Right lobe of liver (tissue), 6 donors: ENCODE measurements at places on chromosomes 11 and 22. TPM values are rescaled to one million over a fixed set of nuclear protein-coding genes. Genes with fewer than 3 reads are reported as not detected.

The SLC6A5 gene
- not detected for total RNA-seq

DNA sequence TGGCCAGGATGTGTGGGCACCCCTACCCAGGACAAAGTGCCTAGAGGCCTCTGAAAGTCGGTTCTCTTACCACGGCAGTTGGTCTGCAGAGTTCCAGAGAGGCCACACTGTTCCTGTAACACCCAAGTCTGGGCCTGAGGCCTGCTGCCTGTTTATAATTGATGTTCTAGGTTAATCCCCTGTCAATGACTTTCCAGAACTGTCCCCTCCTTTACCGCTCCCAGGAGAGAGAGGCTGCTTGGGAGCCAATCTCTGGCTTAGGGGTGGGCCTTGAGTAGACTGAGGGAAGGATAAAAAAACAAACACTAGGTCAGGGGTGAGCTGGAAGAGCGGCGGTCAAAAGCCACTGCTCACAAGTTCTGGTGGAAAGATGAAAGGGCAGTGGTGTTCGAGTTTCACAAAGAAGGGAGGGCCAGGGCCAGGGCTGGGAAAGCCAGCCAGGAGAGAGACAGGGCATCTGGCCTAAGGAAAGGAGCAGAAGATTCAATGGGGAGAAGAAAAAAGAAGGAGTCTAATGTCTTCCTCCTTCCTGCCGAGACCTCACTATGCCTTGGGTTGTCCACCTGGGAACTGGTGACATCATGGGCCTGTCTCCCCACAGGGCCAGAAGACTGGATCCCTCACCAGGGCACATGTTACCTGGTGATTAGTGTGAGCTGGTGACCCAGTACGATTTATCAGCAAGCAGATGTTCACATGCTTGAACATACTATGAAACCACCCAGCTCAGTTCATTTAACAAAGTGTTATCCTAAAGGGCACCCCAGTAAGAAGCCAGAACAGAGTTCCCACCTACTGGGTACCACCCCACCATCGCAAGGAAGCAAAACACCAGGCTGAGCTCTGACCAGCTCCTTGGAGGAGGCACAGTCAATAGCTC, 50.2 kb downstream of the PC start:
- peak; percentile 74 for DNase-seq

The SLC22A8 gene
- total RNA-seq: not detected

DNA sequence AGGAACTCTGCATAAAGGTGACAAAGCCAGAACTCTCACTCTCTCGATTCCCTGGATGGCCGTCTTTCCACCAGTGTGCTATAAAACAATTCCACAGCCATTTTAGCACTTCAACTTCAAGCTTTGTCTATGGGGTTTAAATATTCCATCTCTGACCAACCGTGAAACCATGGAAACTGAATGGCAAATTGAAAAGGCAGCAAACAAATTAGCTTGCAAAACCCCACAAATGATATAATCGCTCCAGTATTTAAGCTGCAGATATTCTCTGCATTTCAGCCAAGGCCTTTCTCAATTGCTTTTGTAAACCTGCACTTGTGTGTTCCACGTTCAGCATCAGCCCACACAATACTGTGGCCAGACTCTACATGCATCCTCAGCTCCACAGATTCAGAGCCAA, 131.7 kb upstream of the ISX start:
- DNase-seq: no peak

The SLC22A25 gene
- 10.1 TPM for total RNA-seq

The OR52J3 gene
- total RNA-seq: not detected

DNA sequence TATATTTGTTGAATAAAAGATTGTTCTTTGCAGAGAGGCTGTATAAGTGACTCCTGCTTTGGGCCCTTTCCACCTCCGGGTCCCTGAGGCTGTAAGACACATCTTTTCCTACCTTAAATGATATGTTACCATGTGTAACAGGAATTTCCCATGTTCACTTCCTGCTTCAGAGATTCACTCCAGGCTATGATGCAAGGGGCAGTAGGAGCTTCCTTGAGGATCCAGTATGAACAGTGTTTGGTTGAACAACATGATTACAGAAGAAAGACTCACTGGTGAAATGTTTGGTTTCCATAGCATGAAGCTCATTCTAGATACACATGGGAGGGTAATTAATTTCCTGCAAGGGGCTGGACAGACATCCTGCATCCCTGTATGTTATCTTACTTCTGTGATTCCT, 25.6 kb upstream of the ZDHHC13 start:
- no peak for DNase-seq

DNA sequence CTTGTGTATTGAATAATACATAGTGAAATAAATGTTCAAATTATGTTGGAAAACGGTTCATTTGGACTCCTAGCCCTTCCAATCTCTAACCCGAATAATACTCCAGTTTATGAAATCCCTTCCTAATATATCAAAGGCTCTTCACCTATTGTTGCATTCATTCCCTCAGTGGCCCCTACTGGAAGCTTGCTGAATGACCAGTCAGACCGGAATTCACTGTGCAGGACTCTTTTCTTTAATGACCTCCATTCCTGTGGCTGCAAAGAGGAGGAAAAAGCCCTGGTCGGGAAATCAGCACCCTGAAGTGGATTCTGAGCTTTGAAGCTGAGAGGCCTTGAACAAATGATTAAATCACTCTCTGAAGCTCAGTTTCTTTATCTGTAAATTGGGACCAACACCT, 19.1 kb upstream of the RCN1 start:
- no peak for DNase-seq

DNA sequence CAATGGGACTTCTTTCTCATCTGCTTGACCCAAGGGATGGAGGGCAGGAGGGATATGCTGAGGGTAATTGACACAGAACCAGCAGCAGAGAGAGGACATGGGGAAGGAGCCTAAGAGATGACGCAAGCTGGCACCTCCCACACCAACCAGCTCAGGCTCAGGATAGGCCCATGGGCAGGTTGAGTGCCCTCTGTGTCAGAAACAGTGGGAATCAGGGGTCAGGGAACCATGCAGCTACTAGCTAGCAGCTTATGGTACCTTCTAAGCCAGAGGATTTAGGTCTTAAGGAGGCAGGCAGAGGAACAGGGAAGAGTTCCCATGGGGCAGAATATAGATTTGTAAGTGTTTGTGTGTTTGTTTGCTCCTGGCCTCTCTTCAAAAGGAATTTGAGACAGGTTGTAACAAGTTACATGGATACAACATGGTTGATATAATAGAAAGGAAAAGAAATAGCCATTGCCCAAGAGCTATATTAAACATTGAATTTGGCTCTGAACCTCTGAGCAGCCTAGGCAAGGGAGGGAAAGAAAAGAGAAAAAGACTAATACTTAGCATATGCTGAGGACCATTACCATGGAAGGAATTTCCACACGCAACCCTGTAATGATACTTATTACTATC, 39.9 kb upstream of the NAV2 start:
- no peak for DNase-seq

- DNase-seq: no peak
Observed at GRCh38 chr11:116649268-116649667, 123.5 kb downstream of the BUD13 start.

The RAG2 gene
- not detected for total RNA-seq

DNA sequence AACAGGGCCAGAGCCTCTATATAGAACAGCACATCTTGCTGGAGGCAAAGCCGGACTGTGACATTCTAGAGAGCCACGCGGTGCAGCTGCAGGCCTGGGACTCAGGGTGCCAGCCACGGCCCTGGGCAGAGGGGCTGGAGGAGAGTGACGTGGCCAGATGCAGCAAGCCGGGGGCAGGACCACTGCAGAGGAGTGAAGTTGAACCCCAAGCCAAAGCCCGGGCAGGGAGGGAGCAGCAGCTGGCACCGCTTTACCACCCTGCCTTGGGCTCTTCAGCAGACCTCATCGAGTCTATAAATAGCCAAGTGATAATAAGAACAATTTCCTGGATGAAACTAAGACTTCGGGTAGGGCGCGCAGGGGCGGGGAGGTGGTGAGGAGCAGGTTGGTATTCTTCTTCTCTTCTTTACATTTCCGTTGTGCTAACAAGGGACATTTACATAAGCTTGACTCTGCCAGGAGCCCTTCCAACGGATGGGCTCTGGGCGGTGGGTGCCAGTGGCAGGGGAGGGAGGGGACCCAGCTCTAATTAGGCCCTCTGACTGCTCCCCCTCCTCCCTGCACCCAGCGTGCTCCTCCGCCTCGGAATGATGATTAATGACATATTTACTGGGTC, 110.2 kb downstream of the ST3GAL4 start:
- no peak for DNase-seq

DNA sequence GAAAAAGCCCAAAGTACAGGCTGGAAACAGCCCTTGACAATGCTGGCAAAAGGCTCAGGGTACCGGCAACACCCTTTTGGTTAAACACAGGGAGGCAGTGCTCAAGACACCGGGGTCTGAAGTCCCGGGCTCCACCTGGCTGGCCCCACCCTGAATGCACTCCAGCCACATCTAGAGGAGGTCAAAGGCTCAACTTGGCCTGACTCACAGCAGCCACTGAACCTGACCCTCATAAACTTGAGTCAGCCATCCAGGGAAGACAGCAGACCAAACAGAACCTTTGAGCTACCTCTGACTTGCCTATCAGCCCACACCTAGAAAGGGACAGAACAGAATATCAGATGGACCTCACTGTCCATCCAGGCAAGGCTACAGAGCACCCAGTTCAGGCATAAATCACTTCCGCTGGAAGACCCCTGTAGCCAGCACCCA, 3.8 kb downstream of the CFL1 start:
- DNase-seq: no peak

The ALG8 gene
- 22.0 TPM for total RNA-seq

The RFPL1 gene
- 0.37 TPM for total RNA-seq

- no peak for DNase-seq
Observed at GRCh38 chr11:115721296-115721995, 217.2 kb upstream of the CADM1 start.

GRCh38 chr11:125451400-125452124, 44.5 kb downstream of the FEZ1 start:
- peak; percentile 52 for DNase-seq

DNA sequence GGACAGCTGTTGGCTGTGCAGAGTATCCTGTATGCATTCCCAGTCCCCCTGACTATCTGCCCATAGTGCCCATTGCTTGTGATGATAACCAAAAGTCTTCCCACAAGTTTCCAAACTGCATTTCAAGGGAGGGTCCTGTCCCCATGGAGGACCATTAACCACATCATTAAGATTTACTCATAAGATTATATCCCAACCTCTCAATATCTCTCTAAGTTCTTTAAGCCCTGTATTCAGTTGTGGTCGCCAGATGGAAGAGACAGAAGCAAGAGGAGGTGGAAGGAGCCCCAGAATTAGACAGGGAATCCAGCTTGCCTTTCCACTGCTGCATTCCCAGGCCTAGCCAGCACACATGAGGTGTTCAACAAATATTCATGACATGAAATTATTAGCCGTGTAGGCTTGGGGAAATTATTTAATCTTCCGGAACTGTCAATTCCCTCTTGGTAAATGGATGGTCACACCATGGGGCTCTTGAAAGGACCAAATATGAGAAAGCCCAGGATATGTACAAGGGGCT, 42.6 kb upstream of the TIMP3 start:
- DNase-seq: no peak

The CACNA1I gene
- not detected for total RNA-seq

DNA sequence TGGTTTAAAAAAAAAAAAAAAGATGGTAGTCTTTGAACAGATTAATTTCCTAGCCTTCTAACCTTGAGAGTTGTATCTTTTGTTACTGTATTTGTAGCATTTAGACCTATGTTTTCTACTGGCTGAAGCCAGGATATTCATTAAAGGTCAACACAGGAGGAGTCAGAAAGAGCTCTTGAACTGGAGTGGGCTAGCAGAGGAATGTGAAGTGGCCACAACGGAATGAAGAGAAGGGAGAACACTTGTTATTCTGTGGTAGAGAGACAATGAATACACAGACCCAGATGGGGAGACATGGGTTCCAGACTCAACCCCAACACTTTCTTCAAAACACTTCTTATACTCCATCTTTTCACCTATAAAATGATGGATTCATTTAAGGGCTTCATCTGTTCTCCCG, 88.1 kb downstream of the RELT start:
- no peak for DNase-seq

The NFAM1 gene
- total RNA-seq: 2.6 TPM

The CD3E gene
- 0.80 TPM for total RNA-seq

The MFRP gene
- total RNA-seq: not detected

GRCh38 chr22:50568626-50569025, 5.9 kb upstream of the SYCE3 start:
- peak; percentile 67 for DNase-seq

The LIF gene
- 1.4 TPM for total RNA-seq

The FUT4 gene
- total RNA-seq: 3.1 TPM

The CYTH4 gene
- total RNA-seq: 12.8 TPM

The P2RY2 gene
- 3.2 TPM for total RNA-seq

GRCh38 chr11:59076876-59077571, 9.1 kb upstream of the GLYATL1B start:
- no peak for DNase-seq

GRCh38 chr11:75450236-75450635, 17.2 kb upstream of the KLHL35 start:
- DNase-seq: no peak

DNA sequence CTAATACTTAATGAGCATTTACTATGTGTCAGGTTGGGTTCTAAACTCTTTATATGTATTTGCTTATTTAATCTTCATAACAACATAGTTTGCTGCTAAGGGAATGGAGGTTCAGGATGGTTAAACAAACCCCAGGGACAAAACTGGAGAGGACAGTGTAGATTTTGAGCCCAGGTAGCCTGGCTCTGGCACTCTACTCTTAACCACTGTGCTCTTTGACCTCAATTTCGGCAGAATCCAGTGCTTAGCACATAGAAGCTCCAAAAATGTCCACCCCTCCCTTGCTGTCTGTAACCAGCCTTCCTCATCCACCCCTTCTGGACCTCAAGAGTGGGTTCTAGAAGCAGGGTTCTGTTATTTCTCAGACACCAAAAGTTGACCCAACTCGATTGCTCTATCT, 88.0 kb upstream of the SYT13 start:
- DNase-seq: no peak

DNA sequence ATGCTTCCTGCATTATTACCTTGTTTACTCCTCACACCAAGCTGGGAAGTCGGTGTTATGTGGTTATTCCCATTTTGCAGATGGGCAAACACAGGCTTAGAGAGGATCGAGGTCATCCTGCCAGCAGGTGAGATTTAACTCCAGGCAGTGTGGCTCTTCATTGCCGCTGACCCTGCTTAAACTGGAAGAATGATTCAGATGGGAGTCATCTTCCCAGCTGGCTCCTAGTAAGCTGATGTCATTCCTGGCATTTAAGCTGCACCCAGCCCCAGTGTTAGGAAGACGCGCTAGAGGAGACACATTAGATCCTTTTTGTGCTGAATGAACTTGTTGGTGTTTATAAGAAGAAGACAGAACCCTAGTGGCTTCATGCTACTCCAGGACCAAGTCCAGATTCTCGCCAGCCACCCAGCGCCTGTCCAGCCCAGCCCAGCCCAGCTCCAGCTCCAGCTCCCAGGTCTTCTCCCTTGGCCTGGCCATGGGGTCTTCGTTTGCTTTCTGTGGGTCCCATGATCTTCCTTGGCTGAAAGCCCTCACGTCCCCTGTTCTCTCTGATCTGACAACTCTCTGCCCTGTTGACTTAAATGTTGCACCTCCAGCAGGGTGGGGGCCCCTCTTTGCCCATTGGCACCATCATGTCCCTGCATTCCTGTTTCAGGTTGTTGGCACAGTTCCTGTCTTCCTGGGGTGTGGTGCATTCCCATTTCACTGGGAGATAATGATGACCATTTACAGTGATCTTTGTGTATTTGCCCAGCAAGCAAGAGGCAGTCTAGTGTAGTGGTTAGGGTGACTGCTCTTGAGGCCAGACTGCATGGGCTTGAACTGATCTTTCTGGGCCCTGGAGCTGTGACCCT, 13.6 kb downstream of the PARVB start:
- no peak for DNase-seq

The ISX gene
- not detected for total RNA-seq
